ENCODE measurements at places on chromosomes 3 and 15. TPM values are rescaled to one million over a fixed set of nuclear protein-coding genes. Genes with fewer than 3 reads are reported as not detected.

GRCh38 chr3:151567477-151567876 is 106.6 kb upstream of the IGSF10 start:
- DNase-seq, result no peak
- no peaks in the 10 kb centered on the region for H3K36me3 ChIP-seq
- H3K4me3 ChIP-seq, result no peak overlapping the region
- no peak overlapping the region for H3K27ac ChIP-seq
- H3K4me1 ChIP-seq, result no peaks in the 10 kb centered on the region

- no peak for DNase-seq
- H3K4me3 ChIP-seq, result no peak overlapping the region
- H3K27me3 ChIP-seq, result peaks cover 3% of the 10 kb centered on the region
- no peaks in the 10 kb centered on the region for H3K36me3 ChIP-seq
- H3K4me1 ChIP-seq, result no peaks in the 10 kb centered on the region
These were observed 89.2 kb downstream of the SEC22A start for GRCh38 chr3:123290962-123291361.

- H3K27ac ChIP-seq, result no peak overlapping the region
- no peaks in the 10 kb centered on the region for H3K4me1 ChIP-seq
- no peaks in the 10 kb centered on the region for H3K27me3 ChIP-seq
- DNase-seq, result no peak
These were observed 3.0 kb downstream of the NAALADL2 start for GRCh38 chr3:174862101-174862500.

- no peak for DNase-seq
- no peaks in the 10 kb centered on the region for H3K27me3 ChIP-seq
- no peaks in the 10 kb centered on the region for H3K36me3 ChIP-seq
- H3K4me1 ChIP-seq, result no peaks in the 10 kb centered on the region
- H3K27ac ChIP-seq, result no peak overlapping the region
These were observed 81.6 kb downstream of the OCA2 start for GRCh38 chr15:28017423-28017924.

DNA sequence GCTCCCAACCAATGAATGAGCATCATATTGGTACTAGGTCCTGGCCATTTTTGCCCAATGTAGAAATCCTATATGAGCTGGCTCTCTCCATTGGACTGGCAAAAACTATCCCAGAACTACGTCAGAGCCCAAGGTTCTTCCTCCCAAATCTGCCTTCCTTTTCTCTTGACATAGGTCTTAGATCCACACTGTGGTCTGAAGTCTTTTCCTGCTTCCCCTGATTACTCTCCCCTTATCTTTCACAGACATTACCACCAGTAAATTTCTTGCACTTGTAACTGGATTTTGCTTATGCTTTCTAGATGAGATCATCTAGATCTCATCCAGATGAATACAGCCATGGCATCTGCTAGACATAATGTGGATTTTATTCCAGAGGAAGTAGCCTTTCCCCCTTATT is 141.2 kb upstream of the GADL1 start:
- DNase-seq, result peak; percentile 86
- no peak overlapping the region for H3K4me3 ChIP-seq
- no peaks in the 10 kb centered on the region for H3K27me3 ChIP-seq
- H3K36me3 ChIP-seq, result no peaks in the 10 kb centered on the region

GRCh38 chr15:56102441-56102840 is 109.0 kb upstream of the NEDD4 start:
- H3K4me1 ChIP-seq, result no peaks in the 10 kb centered on the region
- H3K27ac ChIP-seq, result no peak overlapping the region
- no peaks in the 10 kb centered on the region for H3K36me3 ChIP-seq

- peak; percentile 85 for DNase-seq
- peak within 1 kb of the TSS; percentile 88 for H3K4me3 ChIP-seq
- H3K4me1 ChIP-seq, result peaks cover 3% of the 10 kb centered on the region
- H3K27me3 ChIP-seq, result no peaks in the 10 kb centered on the region
These were observed at the start of gene PHLDB2 for GRCh38 chr3:111859061-111859973. Gene PHLDB2, plus strand, starts transcription at chr3:111859265. Its CDS starts 24,813 bp downstream, at chr3:111884078.

GRCh38 chr3:186361246-186361761 is 730 bp downstream of the DGKG start:
- no peak for DNase-seq
- H3K36me3 ChIP-seq, result no peaks in the 10 kb centered on the region
- H3K27me3 ChIP-seq, result peaks cover 18% of the 10 kb centered on the region
- H3K4me1 ChIP-seq, result peaks cover 3% of the 10 kb centered on the region
- H3K4me3 ChIP-seq, result no peak overlapping the region
- H3K27ac ChIP-seq, result no peak overlapping the region

The PPARG gene
- total RNA-seq, result 14.9 TPM

The SNRPN gene
- 139 TPM for total RNA-seq

The CKMT1B gene
- not detected for total RNA-seq

The GHSR gene
- not detected for total RNA-seq

The MCF2L2 gene
- total RNA-seq, result under 0.01 TPM

All from fibroblast of lung (primary cell).